DMS153 (cell line): ENCODE measurements at places on chromosomes 13 and 19.
A peak's percentile ranks its signal among the peaks of the same experiment; 100 is the strongest.

- DNase-seq, result no peak
Measured at GRCh38 chr13:51453207-51453958, 547 bp upstream of the INTS6 start.

- DNase-seq, result no peak
Measured at GRCh38 chr19:45650722-45651121, 11.5 kb upstream of the EML2 start.

DNA sequence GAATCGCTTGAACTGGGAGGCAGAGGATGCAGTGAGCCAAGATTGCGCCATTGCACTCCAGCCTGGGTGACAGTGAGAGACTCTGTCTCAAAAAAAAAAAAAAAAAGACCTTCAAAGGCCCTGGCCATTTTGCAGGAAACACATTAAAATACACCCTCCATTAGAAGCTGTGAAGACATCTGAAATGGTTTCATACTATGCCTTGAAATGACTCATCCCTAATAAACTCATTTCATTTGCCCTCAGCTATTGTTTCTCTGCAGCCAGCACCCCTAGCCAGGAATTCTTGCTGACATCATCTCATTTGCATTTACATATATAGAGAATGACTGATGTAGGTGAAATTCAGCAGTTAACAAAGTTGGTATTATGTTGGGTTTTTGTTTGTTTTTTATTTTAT, 8.7 kb downstream of the EML2 start:
- no peak for DNase-seq

- DNase-seq, result no peak
Measured at GRCh38 chr19:15354566-15355296, 22.4 kb upstream of the BRD4 start.

GRCh38 chr19:38211151-38211591, 12.9 kb downstream of the DPF1 start:
- DNase-seq, result no peak

DNA sequence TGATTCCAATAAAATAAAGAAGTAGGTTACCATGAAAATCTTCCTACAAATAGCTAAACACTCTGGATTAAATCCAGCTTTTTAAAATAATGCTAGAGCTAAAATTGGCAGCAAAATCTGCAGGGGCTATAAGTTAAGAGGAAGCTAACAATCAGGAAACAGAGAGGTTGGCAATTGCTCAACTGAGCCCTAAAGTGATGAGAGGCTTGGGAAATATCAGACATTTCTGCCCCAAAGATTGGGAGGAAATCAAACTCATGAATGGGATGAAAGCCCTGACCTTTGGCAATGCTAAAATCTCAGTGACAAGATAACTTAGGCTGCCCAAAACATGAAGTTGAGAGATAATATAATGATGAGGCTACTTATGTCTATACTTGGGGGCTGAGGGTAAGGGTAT, 1437.9 kb downstream of the EFNB2 start:
- no peak for DNase-seq

DNA sequence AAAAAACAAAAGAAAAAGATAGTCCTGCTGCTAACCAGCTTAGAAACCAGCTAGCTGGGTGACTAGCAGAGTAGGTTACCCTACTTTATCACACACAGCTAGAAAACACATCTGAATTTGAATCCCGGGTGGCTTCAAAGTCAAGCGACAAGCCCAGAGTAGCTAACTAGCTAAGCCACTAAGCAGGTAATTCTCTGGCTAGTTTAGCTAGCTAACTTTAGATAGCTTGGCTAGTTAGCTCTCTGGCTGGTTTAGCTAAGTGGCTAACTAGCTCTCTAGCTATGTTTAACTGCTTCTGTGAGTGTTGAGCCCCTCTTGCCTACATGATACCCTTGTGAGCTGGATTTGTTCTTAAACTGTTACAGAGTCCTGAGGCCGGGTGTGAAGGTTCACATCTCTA, 12.4 kb downstream of the MYH14 start:
- DNase-seq, result no peak

DNA sequence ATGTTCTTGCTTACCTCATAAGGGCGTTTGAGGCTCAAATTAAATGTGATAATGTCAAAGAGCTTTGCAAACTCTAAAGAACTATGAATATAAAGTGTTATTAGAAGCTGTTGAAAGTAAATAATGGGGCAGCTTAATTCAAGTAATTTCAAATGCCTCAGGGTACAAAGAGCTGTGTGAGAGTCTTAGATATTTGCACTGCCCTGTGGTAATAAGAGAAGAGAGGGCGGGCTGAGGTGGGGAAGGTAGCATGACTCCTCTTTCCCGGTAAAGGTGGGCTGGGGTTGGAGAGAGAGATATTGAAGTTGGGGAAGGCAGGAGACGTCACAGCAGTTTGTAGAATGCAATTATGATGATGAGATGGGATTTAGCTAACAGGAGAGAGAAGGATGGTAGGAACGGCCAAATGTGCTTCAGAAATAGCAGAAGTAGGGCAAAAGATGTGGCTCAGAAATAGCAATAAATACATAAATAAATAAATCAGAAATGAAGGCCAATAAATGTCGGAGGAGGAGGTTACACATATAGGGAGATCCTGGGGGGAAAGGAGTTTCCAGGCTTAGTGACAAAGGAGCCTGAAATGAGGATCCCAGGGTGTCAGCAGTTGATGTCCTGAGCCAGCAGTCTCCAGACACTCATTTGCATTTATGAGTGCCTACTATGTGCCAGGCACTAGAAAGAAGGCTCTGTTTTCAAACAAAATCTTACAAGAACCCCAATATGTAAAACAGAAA, 35.7 kb upstream of the RCBTB2 start:
- no peak for DNase-seq

DNA sequence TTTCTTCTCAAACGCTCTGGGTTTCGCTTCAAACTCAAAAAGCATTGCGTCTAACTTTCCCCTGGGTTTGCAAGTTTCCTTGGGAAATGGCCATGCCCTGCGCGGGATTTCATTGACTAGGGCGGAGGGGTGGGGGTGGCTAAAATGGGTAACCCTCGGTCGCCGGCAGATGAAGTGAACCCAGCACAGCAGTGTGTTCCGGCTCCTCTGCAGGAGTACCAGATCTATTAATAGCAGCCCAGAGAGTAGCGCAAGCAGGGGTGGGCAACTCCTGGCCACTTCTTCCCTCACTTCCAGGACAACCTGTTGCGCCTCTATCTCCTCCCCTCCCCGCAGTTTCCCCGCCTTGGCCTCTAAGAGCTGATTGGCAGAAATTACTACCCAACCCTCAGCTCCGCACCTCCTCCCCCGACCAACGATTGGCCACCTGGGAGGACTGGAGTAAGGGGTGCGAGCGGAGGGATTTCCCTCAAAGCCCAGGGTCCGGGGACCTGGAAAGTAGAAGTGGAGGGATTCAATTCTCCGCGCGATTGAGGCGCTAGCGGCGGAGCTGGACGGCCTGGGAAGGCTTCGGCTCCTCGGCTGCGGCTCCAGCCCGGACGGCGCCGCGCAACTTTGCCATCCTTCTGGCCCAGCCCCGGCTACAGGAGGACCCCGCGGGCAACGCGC, at the start of gene FREM2:
TSS of gene FREM2 (plus strand) at position 501 of the 669 bp plus-strand sequence. CDS start 268 bp downstream, outside the sequence.
- DNase-seq, result peak; percentile 82

- DNase-seq, result no peak
Measured at GRCh38 chr19:19540064-19540714, 2.1 kb downstream of the CILP2 start.

GRCh38 chr13:92224052-92224821, 825.8 kb downstream of the GPC5 start:
- DNase-seq, result no peak

- no peak for DNase-seq
Measured at GRCh38 chr13:28325022-28325421, 169.9 kb downstream of the FLT1 start.

- DNase-seq, result no peak
Measured at GRCh38 chr13:46884531-46884930, 12.3 kb downstream of the HTR2A start.

DNA sequence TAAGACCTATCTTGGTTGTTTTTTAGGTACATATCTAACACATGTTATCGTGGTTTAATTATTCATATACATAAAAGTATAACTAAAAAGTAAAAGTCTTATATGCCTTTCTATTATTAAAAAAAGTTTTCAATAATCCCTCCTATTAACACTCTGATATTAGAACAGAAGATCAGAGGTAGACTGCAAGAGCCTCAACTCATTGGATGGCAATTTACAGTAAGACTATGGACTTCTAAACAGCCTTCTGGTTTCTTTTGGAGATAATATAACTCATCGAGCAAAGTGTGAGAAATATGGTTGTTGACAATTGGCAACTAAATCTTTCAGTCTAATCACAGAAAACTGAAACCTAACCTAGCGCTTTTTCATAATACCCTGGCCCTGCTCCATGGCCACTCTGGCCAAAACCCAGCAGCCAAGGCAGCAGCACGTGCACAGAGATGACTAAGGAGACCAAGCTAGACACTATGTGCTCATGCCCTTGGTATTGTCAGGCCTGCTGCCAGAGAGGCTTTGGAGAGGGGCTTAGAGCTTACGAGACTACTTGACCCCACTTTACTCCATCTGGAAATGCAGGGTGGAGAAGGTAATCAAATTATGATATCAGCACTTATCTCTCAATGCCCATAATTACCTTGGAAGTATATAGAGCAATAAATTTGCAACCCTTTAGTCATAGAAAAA, 40.6 kb upstream of the EEF1AKMT1 start:
- DNase-seq, result no peak

DNA sequence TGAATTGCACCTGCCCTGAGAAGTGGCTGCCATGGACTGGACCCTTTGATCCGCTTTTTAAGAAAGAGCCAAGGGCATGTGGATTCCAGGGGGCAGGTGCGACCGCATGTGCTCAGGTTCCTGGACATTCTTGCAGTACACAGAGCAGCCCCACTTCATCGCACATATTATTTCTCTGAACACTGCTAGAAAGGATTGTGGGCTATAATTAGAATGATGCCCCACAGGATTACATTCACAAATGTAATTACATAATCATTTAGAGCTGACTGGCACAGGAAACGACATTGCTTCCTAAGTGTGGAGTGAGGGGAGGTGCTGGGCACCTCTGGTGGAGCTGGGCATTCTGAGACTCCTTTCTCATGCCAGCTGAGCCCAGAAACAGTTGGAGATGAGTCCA, 37.5 kb upstream of the VSTM2B start:
- no peak for DNase-seq

- peak; percentile 50 for DNase-seq
Measured at GRCh38 chr19:41951686-41952172, 7.4 kb downstream of the RABAC1 start.

- no peak for DNase-seq
Measured at GRCh38 chr13:35566340-35566739, 89.9 kb upstream of the MAB21L1 start.

DNA sequence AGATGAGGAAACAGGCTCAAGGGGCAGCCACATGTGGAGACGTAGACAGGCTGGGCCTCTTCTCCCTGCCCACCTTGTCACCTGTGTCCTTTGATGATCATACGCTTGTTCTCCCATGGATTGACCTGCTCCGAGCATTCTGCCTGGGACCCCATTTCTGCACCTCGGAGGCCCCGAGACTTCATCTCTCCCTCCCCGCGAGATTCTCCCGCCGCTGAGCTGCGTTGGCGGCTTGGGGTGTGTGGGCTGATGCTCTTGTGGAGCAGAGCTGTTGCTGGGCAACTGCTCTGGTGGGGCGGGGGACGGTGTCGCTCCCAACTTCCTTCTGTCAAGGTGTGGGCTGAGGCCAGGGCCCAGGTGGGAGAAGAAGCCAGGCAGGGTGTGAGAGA, 22.1 kb downstream of the MAST3 start:
- no peak for DNase-seq

GRCh38 chr19:49316284-49316683, 8.7 kb downstream of the SLC6A16 start:
- DNase-seq, result no peak

GRCh38 chr19:13154911-13155471, 4.8 kb downstream of the IER2 start:
- peak; percentile 82 for DNase-seq

DNA sequence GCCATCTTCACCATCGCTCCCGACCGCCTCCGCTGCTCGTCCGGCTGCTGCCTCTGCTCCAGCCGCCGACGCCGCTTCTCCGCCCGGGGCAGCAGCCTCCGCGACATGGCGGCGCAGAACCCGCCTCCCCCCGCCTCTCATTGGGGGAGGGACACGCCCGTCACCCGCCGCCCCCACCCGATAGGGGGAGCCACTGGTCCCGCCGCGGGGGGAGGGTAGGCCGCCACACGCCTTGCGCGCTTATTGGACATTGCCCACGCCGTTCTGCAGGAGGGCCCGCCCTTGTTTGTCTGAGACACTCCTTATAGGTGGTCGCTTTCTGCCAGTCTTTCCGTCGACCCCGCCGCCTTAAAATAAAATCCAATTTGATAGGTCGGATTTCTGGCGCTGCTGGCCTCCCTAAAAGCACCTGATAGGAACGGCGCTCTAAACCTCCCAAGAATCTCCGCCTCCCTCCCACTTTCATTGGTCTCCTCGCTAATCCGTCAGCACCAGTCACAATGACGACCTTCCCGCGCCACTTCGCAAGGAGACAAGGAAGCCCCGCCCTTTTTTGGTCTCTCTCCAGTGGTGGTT, at the start of gene HNRNPL:
TSS of gene HNRNPL (minus strand) at position 127 of the 576 bp plus-strand sequence. CDS start at position 107, 20 bp downstream.
- peak; percentile 100 for DNase-seq

- no peak for DNase-seq
Measured at GRCh38 chr19:4358709-4359626, 15.6 kb downstream of the MPND start.

- DNase-seq, result no peak
Measured at GRCh38 chr19:15126131-15126910, 19.1 kb downstream of the SYDE1 start.

DNA sequence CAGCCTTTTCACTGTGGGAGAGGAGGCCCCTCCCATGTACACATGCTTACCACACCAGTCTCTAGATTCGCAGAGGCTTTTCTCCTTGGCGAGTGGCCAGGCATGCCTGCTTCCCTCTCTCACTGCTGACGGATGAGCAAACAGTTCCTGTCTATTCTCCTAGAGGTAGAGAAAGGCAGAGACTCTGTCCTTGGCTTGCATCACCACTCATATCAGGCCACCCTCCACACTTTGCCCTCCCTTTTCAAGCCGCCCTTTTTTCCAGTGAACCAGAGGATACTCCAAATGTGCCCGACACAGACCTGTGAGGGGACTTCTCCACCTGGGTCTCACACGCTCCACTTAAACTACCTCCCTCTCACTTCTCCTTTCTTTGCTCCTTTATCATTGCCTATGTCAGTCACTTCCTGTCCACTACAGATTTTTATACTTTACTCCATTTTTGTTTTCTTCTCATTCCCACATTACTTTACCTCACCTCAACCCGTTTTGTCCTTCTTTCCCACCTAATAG, 284.6 kb downstream of the DNAJC15 start:
- DNase-seq, result peak; percentile 95

DNA sequence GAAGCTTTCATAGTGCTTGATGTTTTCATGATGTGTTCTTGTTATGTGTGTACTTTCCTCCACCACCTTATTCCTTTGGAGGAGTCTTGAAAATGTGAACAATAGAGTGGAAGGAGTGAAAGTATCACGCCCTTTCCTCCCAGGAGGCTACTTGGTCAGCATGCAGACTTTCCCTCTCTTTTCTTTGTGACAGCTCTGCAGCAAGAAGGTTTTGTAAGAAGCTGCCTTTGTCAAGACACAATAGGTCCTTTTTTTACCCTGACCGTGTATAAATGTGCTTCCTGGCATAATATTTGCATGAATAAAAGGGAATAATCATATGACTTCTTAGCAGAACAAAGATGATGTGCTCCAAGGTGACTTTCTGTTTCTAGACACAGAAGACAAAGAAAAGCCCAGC, 882.6 kb upstream of the SLITRK5 start:
- no peak for DNase-seq
